IPS DF 6.9 (cell line): ENCODE measurements at places on chromosomes 13 and 19.

DNA sequence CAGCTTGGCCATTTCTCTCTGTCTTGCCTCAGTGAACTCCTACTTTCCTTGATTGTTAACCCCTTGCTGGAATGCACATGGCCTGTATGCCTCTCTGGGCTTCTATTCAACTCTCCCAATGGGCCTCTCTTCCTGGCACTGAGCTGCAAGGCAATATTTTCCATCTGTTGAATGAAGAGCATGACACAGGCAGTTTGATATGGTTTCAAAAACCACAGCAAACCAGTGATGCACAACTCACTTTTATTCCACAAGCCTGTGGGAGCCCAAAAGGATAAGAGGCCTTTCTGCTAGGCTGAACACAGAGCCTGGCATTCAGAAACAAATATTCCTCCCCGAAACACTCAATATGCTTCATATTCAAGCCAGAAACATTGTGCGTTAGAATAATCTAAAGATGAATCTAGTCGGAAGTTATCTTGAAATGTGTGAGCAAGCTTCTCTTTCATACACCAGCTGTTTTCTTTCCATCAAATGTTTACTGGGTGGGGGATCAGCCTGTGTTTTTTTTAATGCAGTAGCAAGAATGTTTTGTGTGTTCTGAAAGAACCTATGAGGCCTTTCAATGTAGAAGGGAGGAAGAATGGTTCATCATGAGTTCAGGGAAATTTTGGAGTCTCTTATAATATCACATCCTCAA is 443.1 kb upstream of the SPRY2 start:
- no peak for DNase-seq

GRCh38 chr13:82224806-82225205 is 1657.5 kb downstream of the SLITRK1 start:
- no peak for DNase-seq

DNA sequence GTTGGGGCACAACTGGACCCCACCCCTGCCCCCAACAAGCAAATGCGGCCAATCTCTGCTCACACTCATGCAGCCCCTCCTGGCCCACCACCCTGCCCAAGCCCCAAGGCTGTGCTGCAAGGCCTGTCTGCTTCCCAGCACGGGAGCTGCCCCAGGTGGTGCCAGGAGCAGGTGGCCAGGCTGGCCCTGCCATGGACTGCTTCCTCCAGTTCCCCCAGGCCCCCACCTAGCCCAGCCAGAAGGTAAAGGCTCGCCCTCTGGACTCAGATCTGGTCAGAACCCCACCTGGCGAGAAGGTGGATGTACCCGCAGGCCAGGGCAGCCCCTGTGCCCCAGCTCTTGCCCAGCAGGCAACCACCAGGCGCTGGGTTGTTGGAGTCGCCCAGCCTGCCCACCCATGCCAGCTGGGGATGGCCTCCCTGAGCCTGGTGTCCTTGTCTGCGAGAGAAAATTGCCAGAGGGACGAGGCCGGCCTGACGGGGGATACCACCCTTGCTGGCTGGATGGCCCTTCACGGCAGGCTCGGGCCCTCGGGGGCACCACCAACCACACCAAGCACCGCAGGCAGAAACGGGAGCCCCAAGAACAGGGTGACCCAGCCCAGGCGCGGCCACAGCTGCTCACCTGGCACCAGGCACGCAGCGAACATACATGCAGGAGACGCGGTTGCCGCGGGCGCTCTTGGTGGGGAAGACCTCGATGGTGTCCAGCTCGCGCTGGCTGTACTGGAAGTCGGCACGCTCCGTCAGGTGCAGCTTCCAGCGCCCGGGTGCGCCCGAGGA is 4.5 kb downstream of the ABHD17A start:
- DNase-seq = no peak

- DNase-seq = no peak
Observed at GRCh38 chr13:77310579-77311279, 16.2 kb downstream of the MYCBP2 start.

DNA sequence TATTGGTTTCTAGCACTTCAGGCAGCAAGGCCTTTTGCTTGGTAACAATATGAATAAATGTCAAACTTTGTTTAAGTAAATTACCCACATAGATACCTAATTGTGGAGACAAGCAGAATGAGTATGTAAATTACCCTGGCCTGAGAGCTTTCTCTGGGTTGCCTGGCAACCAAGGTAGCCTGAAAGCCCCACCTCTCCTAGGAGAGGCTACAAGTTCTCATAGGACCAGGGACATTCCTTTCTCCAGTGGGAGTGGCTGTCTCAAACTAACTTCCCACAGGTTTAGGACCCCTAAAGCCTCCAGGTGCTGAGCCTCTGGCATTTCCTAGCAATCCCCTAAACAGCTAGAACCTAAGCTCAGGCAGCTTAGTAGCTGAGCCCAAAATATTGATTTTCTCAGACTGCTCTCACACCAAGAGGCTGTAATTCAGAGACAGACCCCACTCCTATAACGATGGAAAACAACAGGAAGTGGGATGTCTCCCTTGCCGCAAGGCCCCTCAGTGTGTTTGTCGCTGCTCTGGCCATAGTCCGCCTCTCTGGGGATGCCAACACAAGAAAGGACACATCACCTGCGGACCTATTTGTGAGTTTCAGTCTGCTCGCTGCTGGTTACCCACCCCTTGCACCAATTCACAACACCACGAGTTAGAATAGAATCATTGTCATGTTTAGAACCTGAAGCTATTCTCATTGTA is 207.3 kb downstream of the DLEU7 start:
- DNase-seq = peak; percentile 66

- no peak for DNase-seq
Observed at GRCh38 chr13:20460761-20461160, 64.9 kb downstream of the CRYL1 start.

DNA sequence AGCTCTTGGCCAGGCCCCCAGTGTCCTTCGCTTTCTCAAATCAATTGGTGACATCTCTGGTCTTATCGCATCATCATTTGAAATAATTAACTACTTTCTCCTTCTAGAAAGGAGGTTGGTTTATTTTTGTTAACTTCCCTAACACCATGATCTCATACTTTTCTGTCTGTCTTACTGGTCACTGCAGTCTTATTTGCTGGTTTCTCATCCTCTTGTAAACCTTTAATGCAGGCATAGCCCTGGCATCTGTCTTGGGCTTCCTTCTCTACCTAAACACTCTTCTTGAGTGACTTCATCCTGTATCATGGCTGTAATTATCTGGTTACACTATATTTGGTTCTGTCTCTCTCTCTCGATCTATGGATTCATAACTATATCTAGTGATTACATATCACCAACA is 152.8 kb downstream of the CYSLTR2 start:
- no peak for DNase-seq

DNA sequence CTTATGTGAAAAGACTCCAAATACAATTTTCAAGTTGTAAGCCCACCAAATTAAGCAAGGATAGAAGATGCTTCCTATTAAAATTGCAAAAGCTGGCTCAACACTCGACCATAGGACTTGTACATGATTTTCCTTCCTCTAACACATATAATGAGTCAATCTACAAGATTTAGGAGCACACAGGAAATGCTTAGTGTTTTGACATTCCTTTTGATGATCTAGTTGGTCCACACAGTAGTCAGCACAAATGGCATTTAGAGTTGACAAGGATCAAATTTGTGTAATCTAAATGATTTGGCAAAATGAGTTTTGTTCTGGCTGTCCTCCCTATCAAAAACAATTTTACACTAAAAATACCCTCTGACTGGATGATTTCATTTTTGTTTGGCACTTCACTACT is 340.2 kb downstream of the DIAPH3 start:
- no peak for DNase-seq
